ENCODE measurements at places on chromosomes 16 and 17. TPM values are rescaled to one million over a fixed set of nuclear protein-coding genes. Genes with fewer than 3 reads are reported as not detected.
A peak's percentile ranks its signal among the peaks of the same experiment; 100 is the strongest.

The RNF222 gene
- 3.3 TPM for total RNA-seq

The CCL2 gene
- total RNA-seq = 25.5 TPM

The CCDC43 gene
- 20.3 TPM for total RNA-seq

The PHF23 gene
- 27.0 TPM for total RNA-seq

The HNF1B gene
- total RNA-seq = not detected

- peak; percentile 6 for DNase-seq
These were observed 411.3 kb downstream of the SNX29 start for GRCh38 chr16:12387786-12388185.

- no peak for DNase-seq
These were observed 13.6 kb upstream of the CCL22 start for GRCh38 chr16:57345021-57345420.

GRCh38 chr17:5509482-5509881, 23.1 kb downstream of the MIS12 start:
- no peak for DNase-seq

DNA sequence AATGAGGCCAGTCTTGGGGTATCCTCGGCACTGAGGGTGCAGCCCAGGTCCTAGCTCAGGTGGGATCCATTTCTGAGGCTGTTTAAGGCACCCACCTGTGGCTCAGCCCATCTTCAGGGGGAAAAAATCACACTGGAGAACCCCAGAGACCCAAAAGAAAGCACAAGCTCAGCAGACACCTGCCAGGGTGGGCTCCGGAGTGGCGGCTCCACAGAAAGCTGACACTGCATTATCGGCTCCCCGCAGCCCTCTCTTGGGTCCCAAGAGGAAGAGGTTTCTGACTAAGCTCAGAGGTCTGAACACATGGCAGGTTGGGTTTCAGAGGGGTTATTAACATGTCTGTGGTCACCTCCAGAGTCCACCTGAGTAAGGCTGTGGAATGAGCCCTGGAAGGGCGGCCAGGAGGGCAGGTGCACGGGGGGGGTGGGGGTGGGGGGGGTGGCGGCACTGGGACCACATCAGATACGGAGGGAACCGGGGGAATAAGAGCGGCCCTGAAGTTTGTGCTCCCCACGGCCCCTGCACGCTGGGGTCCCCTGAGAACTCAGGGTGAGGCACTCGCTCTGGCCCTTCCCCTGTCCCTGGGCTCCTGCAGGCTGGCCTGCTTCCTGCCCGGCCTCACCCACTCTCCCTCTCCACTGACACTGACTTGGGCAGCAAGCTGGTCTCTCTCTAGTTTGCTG, 79.5 kb downstream of the TIMM22 start:
- no peak for DNase-seq

GRCh38 chr17:81387100-81388090, 7.9 kb upstream of the BAHCC1 start:
- peak; percentile 44 for DNase-seq

DNA sequence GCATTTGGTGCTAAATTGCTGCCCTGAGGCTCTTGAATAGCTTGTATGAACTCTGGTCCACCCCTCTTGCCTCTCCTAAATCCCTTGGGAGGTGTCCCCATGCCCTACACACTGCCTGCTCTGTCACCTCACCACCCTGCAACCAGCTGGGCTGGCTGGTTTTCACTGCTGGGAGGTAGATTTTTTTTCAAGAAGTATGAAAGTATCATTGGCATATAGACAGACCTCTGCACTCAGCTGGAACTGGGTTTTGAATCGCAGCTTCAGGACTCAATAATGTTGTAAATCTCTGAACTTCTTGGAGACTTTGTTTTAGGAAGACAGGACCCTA, 184.9 kb downstream of the MSI2 start:
- no peak for DNase-seq

All from skin of body (tissue), 3 donors.